ENCODE measurements at places on chromosomes 13 and 19. TPM values are rescaled to one million over a fixed set of nuclear protein-coding genes. Genes with fewer than 3 reads are reported as not detected.

- no peak overlapping the region for H3K27ac ChIP-seq
- H3K36me3 ChIP-seq = no peaks in the 10 kb centered on the region
- H3K4me1 ChIP-seq = peaks cover 4% of the 10 kb centered on the region
Observed at GRCh38 chr19:17020823-17021222, 5.8 kb downstream of the CPAMD8 start.

- no peaks in the 10 kb centered on the region for H3K4me1 ChIP-seq
- H3K36me3 ChIP-seq = no peaks in the 10 kb centered on the region
- H3K27ac ChIP-seq = no peak within 1 kb of the TSS
- H3K4me3 ChIP-seq = no peak within 1 kb of the TSS
- peak; percentile 44 for DNase-seq
Observed at GRCh38 chr13:46896341-46897137, at the start of gene HTR2A. TSS of gene HTR2A (minus strand) at chr13:46897053. CDS start at chr13:46895906, 1,147 bp downstream.

DNA sequence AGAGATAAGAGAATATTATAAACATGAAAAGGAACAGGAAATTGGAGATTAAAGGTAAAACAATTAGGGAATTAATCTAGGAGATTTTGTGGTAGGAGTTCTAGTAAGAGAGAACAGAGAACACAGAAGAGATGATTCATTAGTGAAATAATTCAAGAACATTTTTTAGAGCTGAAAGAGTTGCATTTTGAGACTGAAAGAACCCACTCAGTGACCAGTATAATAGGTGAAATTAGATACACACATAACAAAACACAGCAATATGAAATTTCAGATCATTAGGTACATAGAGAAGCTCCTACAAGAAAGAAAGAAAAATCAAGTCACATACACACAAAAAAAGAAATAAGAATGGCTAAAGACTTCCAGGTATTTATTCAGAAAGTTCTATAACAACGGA, 144.0 kb downstream of the CYSLTR2 start:
- DNase-seq = no peak
- no peaks in the 10 kb centered on the region for H3K36me3 ChIP-seq
- no peaks in the 10 kb centered on the region for H3K4me1 ChIP-seq
- H3K27me3 ChIP-seq = no peaks in the 10 kb centered on the region

- no peaks in the 10 kb centered on the region for H3K36me3 ChIP-seq
- no peak overlapping the region for H3K27ac ChIP-seq
- H3K27me3 ChIP-seq = peaks cover 32% of the 10 kb centered on the region
- peaks cover 27% of the 10 kb centered on the region for H3K4me1 ChIP-seq
Observed at GRCh38 chr13:20190076-20190475, 2.7 kb downstream of the GJB2 start.

DNA sequence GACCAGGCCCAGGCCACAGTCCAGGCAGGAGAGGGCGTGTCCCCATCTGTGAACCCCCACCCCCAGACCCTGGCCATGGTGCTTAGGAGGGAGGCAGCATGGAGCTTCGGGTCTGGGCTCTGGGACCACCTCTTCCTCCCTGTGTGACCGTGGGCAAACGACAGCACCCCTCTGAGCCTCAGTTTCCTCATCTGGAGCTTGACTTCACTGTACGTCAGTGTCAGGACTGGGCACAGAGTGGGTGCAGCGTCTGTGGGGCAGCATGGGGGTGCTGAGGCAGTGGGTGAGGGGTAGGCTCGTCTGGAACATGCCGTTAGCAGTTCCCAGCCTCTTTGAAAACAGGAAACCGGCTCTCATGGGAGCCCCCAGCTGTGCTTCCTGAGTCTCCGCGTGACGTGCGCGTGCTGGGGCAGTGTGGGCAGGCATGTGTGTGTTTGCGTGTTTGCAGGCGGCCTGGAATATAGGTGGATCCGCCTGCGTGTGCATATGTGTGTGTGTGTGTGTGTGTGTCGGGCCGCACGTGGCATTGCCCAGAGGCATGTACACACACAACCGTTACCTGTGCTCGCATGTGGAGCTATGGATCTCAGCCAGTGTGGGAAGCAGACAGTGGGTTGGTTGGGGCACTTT, 15.8 kb downstream of the ARRDC2 start:
- no peak overlapping the region for H3K4me3 ChIP-seq
- DNase-seq = peak; percentile 80
- H3K36me3 ChIP-seq = no peaks in the 10 kb centered on the region
- peaks cover 25% of the 10 kb centered on the region for H3K4me1 ChIP-seq
- peak overlapping the region; percentile 81 for H3K27ac ChIP-seq

The CEACAM16 gene
- 1.4 TPM for polyA plus RNA-seq

The NTN5 gene
- 1.1 TPM for polyA plus RNA-seq

The KLK2 gene
- polyA plus RNA-seq = 0.20 TPM

The MYO9B gene
- polyA plus RNA-seq = 236 TPM
